Ovary (tissue), 10 donors: ENCODE measurements at places on chromosomes 6 and 20. TPM values are rescaled to one million over a fixed set of nuclear protein-coding genes. Genes with fewer than 3 reads are reported as not detected.

- H3K4me3 ChIP-seq = no peak overlapping the region
- no peak for DNase-seq
- no peak overlapping the region for H3K27ac ChIP-seq
- no peaks in the 10 kb centered on the region for H3K36me3 ChIP-seq
- H3K4me1 ChIP-seq = no peaks in the 10 kb centered on the region
- H3K27me3 ChIP-seq = no peaks in the 10 kb centered on the region
Measured at GRCh38 chr20:60395991-60396390, 437.8 kb downstream of the CDH26 start.

HLA-DPA1 gene
- 32.1 TPM for total RNA-seq

OR2J1 gene
- not detected for total RNA-seq

DNA sequence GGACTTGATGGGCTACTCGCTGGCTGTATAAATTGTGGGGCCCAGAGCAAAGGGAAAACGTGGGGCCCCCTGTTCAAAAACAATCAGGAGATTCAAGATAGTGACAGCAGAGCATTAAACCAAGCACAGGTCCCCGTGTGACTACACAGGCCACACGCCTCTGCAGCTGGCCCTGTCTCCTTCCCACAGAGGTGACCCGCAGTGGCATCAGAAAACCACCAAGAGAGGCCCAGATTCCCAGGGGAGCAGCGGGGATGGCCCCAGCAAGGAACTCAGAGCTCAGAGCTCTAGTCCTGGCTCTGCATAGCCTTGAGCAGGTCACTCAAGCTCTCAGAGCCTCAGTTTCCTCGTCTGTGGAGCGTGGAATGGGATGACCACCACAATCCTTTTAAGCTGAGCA lies 57.6 kb downstream of the CPNE5 start:
- no peaks in the 10 kb centered on the region for H3K36me3 ChIP-seq
- no peaks in the 10 kb centered on the region for H3K27me3 ChIP-seq
- no peak for DNase-seq
- H3K27ac ChIP-seq = no peak overlapping the region
- H3K4me1 ChIP-seq = no peaks in the 10 kb centered on the region
- no peak overlapping the region for H3K4me3 ChIP-seq

- H3K27ac ChIP-seq = no peak overlapping the region
- no peak for DNase-seq
- H3K27me3 ChIP-seq = no peaks in the 10 kb centered on the region
Measured at GRCh38 chr6:160883999-160884398, 107.6 kb upstream of the MAP3K4 start.

DNA sequence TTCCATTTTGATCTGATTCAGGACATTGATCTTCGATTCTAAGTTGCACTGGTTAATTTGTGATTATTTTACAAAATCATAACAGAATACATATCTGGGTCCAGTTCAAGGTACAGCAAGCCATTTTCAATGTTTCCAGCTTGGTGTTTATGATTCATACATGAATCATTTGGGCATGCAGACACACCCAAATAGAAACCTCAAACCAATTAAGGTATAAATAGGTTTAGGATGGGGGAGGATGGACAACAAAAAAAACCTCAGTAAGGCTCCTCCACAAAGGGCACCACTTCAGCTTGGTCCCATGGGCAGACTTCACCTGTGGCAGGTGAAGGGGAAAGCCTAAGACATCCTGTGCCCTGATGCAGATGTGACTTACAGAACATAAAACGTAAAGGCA lies 192.7 kb downstream of the KHDC1L start:
- no peak for DNase-seq
- H3K27ac ChIP-seq = no peak overlapping the region
- H3K36me3 ChIP-seq = no peaks in the 10 kb centered on the region
- H3K27me3 ChIP-seq = no peaks in the 10 kb centered on the region
- H3K4me3 ChIP-seq = no peak overlapping the region

- no peaks in the 10 kb centered on the region for H3K36me3 ChIP-seq
- no peaks in the 10 kb centered on the region for H3K27me3 ChIP-seq
- H3K27ac ChIP-seq = no peak overlapping the region
- no peaks in the 10 kb centered on the region for H3K4me1 ChIP-seq
- H3K4me3 ChIP-seq = no peak overlapping the region
Measured at GRCh38 chr20:44465001-44465560, 10.6 kb upstream of the TTPAL start.

DNA sequence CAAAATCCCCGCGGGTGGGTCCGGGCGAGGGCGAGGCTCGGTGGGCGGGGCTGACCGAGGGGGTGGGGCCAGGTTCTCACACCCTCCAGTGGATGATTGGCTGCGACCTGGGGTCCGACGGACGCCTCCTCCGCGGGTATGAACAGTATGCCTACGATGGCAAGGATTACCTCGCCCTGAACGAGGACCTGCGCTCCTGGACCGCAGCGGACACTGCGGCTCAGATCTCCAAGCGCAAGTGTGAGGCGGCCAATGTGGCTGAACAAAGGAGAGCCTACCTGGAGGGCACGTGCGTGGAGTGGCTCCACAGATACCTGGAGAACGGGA lies 809 bp downstream of the HLA-G start:
- H3K4me1 ChIP-seq = peaks cover 3% of the 10 kb centered on the region
- H3K4me3 ChIP-seq = no peak overlapping the region
- no peaks in the 10 kb centered on the region for H3K36me3 ChIP-seq

DNA sequence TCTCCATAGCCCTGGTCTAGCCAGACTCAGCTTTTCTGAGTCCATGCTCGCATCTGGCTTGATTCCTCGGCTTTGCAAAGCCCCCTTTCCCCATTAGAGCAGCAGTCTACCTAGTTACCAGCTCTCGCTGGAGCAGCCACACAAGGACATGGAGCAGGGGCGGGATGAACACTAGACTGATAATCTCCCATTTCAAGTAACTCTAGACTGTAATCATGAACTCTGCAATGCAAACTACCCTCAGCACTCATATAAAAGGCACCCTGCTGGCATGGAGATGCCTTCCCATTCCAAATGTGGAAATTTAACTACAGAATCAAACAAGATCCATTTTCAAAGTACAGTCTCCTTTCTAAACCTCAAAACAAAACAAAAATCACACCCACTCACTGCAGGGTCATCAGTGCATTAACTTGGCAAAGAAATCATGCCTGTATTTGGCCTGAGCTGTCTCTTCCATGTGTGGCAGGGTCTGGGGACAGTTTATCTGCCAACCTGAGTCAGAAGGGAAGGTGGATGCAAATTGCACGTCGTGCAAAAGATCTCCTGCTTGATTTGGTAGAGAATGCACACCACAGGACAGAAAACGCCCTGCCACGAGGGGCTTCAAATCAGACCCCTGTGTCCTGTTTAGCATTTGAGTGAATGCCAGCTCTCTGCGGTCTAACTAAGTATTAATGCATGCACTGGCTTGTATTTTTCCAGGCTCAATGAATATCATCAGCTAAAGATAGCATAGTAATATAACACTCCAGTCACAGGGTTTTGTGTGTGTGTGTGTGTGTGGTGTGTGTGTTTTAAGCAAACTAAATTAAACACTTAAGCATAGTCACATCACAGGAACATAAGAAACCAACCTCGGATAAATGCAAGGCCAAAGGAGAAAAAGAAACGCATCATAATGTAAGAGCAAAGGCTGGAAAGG lies 85.3 kb downstream of the MYLK4 start:
- no peaks in the 10 kb centered on the region for H3K4me1 ChIP-seq
- no peaks in the 10 kb centered on the region for H3K36me3 ChIP-seq
- no peak overlapping the region for H3K27ac ChIP-seq
- H3K27me3 ChIP-seq = no peaks in the 10 kb centered on the region

GRCh38 chr20:53804920-53805894 lies 211.6 kb upstream of the ZNF217 start:
- H3K4me3 ChIP-seq = no peak overlapping the region
- no peak overlapping the region for H3K27ac ChIP-seq
- no peak for DNase-seq
- no peaks in the 10 kb centered on the region for H3K4me1 ChIP-seq

DNA sequence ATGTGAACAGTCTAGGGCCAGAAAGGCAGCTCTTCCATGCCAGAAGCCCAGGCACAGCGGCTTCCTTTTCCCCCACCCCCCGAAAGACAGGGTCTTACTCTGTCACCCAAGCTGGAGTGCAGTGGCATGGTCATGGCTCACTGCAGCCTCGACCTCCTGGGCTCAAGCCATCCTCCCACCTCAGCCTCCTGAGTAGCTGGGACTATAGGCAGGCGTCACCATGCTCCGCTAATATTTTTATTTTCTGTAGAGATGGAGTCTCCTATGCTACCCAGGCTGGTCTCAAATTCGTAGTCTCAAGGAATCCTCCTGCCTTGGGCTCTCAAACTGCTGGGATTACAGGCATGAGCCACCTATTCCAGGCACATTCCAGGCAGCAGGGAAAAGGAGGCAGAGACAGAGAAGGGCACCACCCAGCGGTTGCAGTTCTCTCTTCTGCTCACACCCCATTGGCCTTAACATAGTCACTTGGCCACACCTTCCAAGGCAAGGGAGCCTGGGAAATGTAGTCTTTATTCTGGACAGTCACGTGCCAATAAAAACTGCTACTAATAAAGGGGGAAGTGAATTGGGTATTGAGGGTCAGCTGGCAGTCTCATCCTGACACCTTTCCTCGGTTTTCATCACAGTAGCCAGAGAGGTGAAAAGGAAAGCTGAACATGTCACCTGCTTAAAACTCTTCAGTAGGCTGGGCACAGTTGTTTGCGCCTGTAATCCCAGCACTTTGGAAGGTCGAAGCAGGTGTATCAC lies 205.9 kb downstream of the ZMYND8 start:
- H3K27ac ChIP-seq = no peak overlapping the region
- H3K27me3 ChIP-seq = no peaks in the 10 kb centered on the region
- no peaks in the 10 kb centered on the region for H3K4me1 ChIP-seq
- H3K4me3 ChIP-seq = no peak overlapping the region
- no peaks in the 10 kb centered on the region for H3K36me3 ChIP-seq

ANKRD6 gene
- 50.1 TPM for total RNA-seq

GABRR1 gene
- total RNA-seq = not detected

DNA sequence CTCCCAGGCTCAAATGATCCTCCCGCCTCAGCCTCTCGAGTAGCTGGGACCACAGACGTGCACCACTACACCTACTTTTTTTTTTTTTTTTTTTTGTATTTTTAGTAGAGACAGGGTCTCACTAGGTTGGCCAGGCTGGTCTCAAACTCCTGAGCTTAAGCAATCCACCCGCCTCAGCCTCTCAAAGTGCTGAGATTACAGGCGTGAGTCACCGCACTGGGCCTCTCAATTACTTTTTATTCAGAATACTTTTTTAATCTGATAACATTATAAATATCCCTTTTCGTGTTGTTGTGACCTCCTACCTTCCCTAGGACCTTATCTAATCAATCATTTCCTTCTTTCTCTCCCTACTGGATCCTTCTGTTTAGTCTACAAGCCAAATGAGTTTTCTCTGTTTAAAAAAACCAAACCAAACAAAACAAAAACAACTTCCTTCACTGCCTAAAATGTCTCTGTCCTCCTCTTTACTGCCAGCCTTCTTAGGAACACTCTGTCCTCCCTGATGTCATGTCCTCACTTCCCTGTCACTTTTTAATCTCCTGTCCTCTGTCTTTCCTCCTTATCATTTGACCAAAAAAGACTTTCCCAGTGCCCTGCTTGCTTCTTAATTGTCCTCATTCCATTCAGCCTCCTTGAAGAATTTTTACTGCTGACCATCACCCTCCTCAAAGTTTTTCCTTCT lies 85.0 kb downstream of the CAP2 start:
- no peak overlapping the region for H3K4me3 ChIP-seq
- no peak overlapping the region for H3K27ac ChIP-seq
- no peaks in the 10 kb centered on the region for H3K36me3 ChIP-seq
- H3K27me3 ChIP-seq = no peaks in the 10 kb centered on the region

NR2E1 gene
- total RNA-seq = not detected

SIRPA gene
- 45.6 TPM for total RNA-seq

DNA sequence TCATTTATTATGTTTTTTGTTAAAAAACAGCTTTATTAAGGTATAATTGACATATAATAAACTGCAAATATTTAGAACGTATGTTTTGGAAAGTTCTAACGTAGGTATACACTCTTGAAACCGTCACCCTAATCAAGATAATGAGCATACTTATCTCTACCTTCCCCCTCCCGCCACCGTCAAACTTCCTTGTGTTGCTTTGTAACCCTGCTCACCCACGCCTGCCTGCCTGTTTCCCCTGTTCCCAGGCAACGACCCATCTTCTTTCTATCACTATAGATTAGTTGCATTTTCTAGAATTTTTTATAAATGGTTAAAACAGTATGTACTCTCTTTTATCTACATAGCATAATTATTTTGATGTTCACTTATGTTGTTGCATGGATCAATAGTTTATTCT lies 33.5 kb upstream of the GCLC start:
- peaks cover 3% of the 10 kb centered on the region for H3K4me1 ChIP-seq
- no peak for DNase-seq
- no peaks in the 10 kb centered on the region for H3K36me3 ChIP-seq
- H3K27me3 ChIP-seq = no peaks in the 10 kb centered on the region

DNA sequence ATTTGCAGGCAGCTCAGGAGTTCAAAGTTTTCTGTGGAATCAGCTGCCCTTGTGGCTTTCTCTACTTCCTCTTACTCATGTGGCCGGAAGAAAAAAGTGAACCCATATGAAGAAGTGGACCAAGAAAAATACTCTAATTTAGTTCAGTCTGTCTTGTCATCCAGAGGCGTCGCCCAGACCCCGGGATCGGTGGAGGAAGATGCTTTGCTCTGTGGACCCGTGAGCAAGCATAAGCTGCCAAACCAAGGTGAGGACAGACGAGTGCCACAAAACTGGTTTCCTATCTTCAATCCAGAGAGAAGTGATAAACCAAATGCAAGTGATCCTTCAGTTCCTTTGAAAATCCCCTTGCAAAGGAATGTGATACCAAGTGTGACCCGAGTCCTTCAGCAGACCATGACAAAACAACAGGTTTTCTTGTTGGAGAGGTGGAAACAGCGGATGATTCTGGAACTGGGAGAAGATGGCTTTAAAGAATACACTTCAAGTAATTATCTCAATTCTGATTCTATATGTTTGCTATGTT lies 1.1 kb downstream of the MGME1 start:
- peaks cover 16% of the 10 kb centered on the region for H3K4me1 ChIP-seq
- no peak for DNase-seq
- H3K27me3 ChIP-seq = no peaks in the 10 kb centered on the region
- peak overlapping the region; percentile 55 for H3K4me3 ChIP-seq
- no peaks in the 10 kb centered on the region for H3K36me3 ChIP-seq

ACTL10 gene
- 1.7 TPM for total RNA-seq

GRCh38 chr6:2900821-2901644 lies 2.1 kb downstream of the SERPINB9 start:
- H3K4me3 ChIP-seq = no peak overlapping the region
- H3K36me3 ChIP-seq = no peaks in the 10 kb centered on the region
- H3K4me1 ChIP-seq = no peaks in the 10 kb centered on the region

BLCAP gene
- total RNA-seq = 62.0 TPM

TPX2 gene
- total RNA-seq = 0.10 TPM

GRCh38 chr6:147675281-147675680 lies 166.8 kb downstream of the SAMD5 start:
- H3K27me3 ChIP-seq = no peaks in the 10 kb centered on the region
- no peaks in the 10 kb centered on the region for H3K4me1 ChIP-seq
- no peak overlapping the region for H3K27ac ChIP-seq
- H3K4me3 ChIP-seq = no peak overlapping the region

DNA sequence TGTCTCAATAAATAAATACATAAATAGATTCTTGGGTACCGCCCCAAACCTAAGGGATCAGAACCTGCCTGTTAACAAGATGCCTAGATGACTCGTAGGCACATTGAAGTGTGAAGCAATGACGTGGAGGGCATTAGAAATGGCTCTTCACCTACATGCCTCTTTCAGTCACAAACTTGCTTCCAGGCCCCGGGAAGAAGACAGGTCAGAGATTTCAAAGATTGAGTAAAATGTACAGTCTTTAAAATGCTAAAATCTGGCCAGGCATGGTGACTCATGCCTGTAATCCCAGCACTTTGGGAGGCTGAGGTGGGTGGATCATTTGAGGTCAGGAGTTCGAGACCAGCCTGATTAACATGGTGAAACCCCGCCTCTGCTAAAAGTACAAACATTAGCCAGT lies 480.8 kb upstream of the JARID2 start:
- H3K4me3 ChIP-seq = no peak overlapping the region
- no peak overlapping the region for H3K27ac ChIP-seq
- no peak for DNase-seq
- no peaks in the 10 kb centered on the region for H3K4me1 ChIP-seq
- no peaks in the 10 kb centered on the region for H3K36me3 ChIP-seq
- no peaks in the 10 kb centered on the region for H3K27me3 ChIP-seq
